Smooth muscle cell of bladder (primary cell): ENCODE measurements at places on chromosomes 11 and 22. TPM values are rescaled to one million over a fixed set of nuclear protein-coding genes. Genes with fewer than 3 reads are reported as not detected.

OR10A3 gene
- total RNA-seq, result not detected in 2 replicates

OR51B4 gene
- total RNA-seq, result not detected in 2 replicates

SCT gene
- total RNA-seq, result not detected in 2 replicates

TRIM6 gene
- total RNA-seq, result 3.0 and 4.6 TPM in 2 replicates

PHLDA2 gene
- 1.6 and 2.4 TPM in 2 replicates for total RNA-seq

POU2AF3 gene
- total RNA-seq, result 0.14 TPM in 1 of 2 replicates, not detected in the other

CDCA5 gene
- 0.85 and 1.2 TPM in 2 replicates for total RNA-seq

CSF2RB gene
- total RNA-seq, result 0.09 TPM in 1 of 2 replicates, not detected in the other

RBMXL2 gene
- total RNA-seq, result not detected in 2 replicates

JHY gene
- total RNA-seq, result 1.4 and 1.7 TPM in 2 replicates

GDPD4 gene
- total RNA-seq, result not detected in 2 replicates

PAX6 gene
- total RNA-seq, result under 0.01 TPM in 1 of 2 replicates, not detected in the other

OR10G6 gene
- total RNA-seq, result not detected in 2 replicates
